ENCODE measurements at places on chromosomes 3 and 15. TPM values are rescaled to one million over a fixed set of nuclear protein-coding genes. Genes with fewer than 3 reads are reported as not detected.

The PLAAT1 gene
- total RNA-seq, result not detected

The HYAL1 gene
- 2.7 TPM for total RNA-seq

The TP53BP1 gene
- 81.7 TPM for total RNA-seq

The CIDEC gene
- not detected for total RNA-seq

The TPRG1 gene
- 0.32 TPM for total RNA-seq

The SH2D7 gene
- not detected for total RNA-seq

The WDR72 gene
- total RNA-seq, result not detected

The GABRR3 gene
- not detected for total RNA-seq

The SUMF1 gene
- total RNA-seq, result 60.7 TPM

The PRSS50 gene
- not detected for total RNA-seq

The ETV5 gene
- 5.4 TPM for total RNA-seq

The SERINC4 gene
- not detected for total RNA-seq

The CDC25A gene
- 0.94 TPM for total RNA-seq

The MAP4 gene
- 74.9 TPM for total RNA-seq

The BLM gene
- 1.1 TPM for total RNA-seq

The FETUB gene
- not detected for total RNA-seq

The TMCO5A gene
- total RNA-seq, result not detected

The TGFBR2 gene
- total RNA-seq, result 75.4 TPM

The LMCD1 gene
- total RNA-seq, result 2.9 TPM

The ZNF620 gene
- total RNA-seq, result 0.47 TPM

The ADAMTS17 gene
- not detected for total RNA-seq
